Right ventricle myocardium superior (tissue), 1 donor: ENCODE measurements at places on chromosomes 7 and 10.

GRCh38 chr7:122453432-122453831, 148.9 kb upstream of the FEZF1 start:
- DNase-seq, result no peak

DNA sequence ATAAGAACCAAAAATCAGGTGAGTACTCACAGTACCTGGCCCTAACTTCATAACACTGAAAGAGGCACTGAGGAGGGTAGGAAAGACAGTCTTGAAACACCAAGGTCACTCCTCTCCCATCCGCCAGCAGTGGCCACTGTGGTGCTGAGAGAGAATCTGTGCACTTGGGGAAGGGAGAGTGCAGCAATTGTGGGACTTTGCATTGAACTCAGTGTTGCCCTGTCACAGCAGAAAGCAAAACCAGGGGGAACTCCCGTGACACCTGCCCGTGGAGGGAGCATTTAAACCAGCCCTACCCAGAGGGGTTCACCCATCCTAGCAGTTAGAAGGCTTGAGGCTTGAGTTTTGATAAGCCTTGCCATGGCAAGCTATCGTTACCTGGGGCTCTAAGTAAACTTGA, 35.2 kb upstream of the MAP3K8 start:
- no peak for DNase-seq

DNA sequence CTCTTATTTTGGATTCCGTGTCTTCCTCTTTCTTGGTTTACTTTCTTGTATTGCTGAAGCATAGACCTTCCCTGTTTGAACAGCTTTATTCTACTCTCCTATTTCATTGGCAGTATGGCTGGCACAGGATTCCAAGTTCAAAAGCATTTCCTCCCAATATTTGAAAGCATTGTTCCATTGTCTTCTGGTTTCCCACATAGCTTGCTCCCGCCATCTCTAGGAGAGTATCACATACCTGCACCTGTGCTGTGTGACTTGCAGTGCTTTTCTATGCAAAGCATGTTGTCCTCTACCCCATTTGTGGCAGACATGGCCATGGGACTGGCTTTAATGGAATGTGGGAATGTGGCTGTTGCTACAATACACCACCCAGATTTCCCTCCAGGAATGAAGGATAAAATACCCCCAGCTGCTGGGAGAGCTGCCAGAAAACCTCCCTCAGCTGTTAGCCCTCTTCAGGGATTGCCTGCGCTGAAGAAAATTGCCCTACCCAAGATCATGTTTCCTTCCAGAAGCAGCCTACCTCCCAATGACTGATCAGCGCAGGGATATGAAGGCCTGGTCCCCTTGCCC, 6.9 kb upstream of the MYOF start:
- DNase-seq, result no peak

DNA sequence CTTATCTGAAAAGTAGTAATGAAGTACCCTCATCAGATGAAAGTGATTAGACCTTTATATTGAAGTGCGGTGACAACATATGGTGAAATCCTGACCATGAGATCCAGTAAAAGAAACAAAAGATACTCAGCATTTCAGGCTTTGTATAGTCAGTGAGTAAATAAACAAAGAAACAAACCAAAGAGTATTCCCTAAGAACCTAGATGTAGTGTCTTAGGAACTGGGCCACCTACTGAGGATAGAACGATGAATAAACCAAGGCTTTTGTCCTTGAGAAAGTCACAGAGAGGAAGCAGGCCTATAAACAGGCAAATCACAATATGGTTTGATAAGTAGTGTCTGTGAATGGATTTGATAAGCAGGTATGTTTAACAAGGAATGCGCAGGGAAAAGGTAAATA, 46.2 kb downstream of the ZNF277 start:
- DNase-seq, result no peak

- DNase-seq, result no peak
These were observed 69.7 kb downstream of the VCL start for GRCh38 chr10:74067373-74068352.

- no peak for DNase-seq
These were observed 9.2 kb downstream of the ZNF800 start for GRCh38 chr7:127383123-127383835.

- DNase-seq, result no peak
These were observed 145.1 kb downstream of the PLXNA4 start for GRCh38 chr7:132430861-132431822.
